ENCODE measurements at places on chromosomes 3 and 15. TPM values are rescaled to one million over a fixed set of nuclear protein-coding genes. Genes with fewer than 3 reads are reported as not detected.

GRCh38 chr3:194272861-194273742 lies 78.0 kb downstream of the CPN2 start:
- H3K4me3 ChIP-seq = no peak overlapping the region
- no peak for DNase-seq
- peaks cover 76% of the 10 kb centered on the region for H3K4me1 ChIP-seq
- H3K27me3 ChIP-seq = no peaks in the 10 kb centered on the region
- H3K27ac ChIP-seq = no peak overlapping the region

- no peak overlapping the region for H3K4me3 ChIP-seq
- DNase-seq = no peak
- H3K36me3 ChIP-seq = no peaks in the 10 kb centered on the region
- H3K27me3 ChIP-seq = peaks cover 4% of the 10 kb centered on the region
- H3K4me1 ChIP-seq = no peaks in the 10 kb centered on the region
Measured at GRCh38 chr3:10529809-10530208, 24.4 kb upstream of the ATP2B2 start.

GRCh38 chr15:85671156-85671555 lies 123.6 kb downstream of the KLHL25 start:
- H3K27ac ChIP-seq = peak overlapping the region; percentile 86
- H3K4me1 ChIP-seq = peaks cover 22% of the 10 kb centered on the region
- peaks cover 11% of the 10 kb centered on the region for H3K36me3 ChIP-seq
- no peak overlapping the region for H3K4me3 ChIP-seq

DNA sequence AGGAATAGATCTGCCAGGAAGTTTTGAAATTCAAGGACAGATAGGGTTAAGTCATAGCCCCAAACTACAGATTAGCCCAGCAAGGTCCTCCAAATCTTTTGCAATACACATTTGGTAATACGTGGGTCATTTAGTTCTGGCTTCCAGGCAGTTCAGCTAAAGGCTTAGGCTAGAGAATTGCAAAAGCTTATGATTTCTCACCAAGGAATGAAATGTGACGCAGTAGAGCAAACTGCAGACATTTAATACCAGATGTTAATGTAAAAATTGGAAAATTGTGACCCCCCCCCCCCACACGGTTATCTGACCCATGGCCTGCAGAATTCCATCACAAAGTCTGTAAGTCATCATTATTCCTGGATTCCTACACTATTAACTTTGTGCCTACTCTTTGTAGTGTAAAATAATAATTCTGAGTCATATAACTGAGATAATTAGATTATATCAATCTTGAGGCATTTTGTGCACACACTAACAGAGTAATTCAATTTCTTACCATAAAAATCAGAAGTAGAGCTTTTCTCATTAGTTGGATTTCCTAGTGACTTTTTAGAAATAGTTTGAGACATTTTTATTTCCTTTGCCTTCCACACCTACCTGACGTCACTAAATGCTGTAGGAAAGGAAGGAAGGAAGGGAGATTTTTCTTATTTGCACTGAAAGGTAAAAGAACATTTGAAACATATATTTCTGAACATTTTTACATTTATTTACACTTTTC lies 235.2 kb downstream of the DTWD1 start:
- H3K27me3 ChIP-seq = no peaks in the 10 kb centered on the region
- H3K4me1 ChIP-seq = no peaks in the 10 kb centered on the region
- H3K36me3 ChIP-seq = no peaks in the 10 kb centered on the region
- H3K27ac ChIP-seq = no peak overlapping the region
- no peak for DNase-seq

DNA sequence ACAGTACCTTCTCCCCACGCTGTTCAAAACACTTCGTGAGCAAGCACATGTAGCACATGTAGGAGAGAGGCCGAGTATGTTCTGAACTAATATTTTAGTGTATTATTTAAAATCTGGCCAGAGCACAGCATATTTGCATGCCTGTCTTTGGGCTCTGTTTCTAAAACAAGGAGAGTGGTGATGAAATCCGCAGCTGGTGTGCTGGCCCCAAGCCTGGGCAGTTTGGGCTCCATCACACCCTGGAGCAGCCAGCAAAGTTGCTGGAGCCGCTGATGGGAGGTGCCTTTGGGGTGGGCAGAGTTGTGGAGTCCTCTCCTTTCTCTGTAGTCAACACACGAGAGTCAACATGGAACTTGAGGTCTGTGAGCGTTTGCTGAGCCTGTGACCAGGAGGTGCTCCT lies 116.6 kb downstream of the SLCO3A1 start:
- peaks cover 81% of the 10 kb centered on the region for H3K4me1 ChIP-seq
- no peaks in the 10 kb centered on the region for H3K36me3 ChIP-seq
- no peak for DNase-seq
- peak overlapping the region; percentile 49 for H3K27ac ChIP-seq
- no peak overlapping the region for H3K4me3 ChIP-seq

- H3K27ac ChIP-seq = no peak overlapping the region
- H3K27me3 ChIP-seq = no peaks in the 10 kb centered on the region
- no peak for DNase-seq
- no peaks in the 10 kb centered on the region for H3K36me3 ChIP-seq
- H3K4me1 ChIP-seq = no peaks in the 10 kb centered on the region
Measured at GRCh38 chr3:187545366-187545765, 124.8 kb downstream of the SST start.

- no peaks in the 10 kb centered on the region for H3K36me3 ChIP-seq
- no peak overlapping the region for H3K27ac ChIP-seq
- no peak overlapping the region for H3K4me3 ChIP-seq
- no peaks in the 10 kb centered on the region for H3K27me3 ChIP-seq
- no peaks in the 10 kb centered on the region for H3K4me1 ChIP-seq
Measured at GRCh38 chr3:128469556-128469955, 2.9 kb upstream of the DNAJB8 start.

DNA sequence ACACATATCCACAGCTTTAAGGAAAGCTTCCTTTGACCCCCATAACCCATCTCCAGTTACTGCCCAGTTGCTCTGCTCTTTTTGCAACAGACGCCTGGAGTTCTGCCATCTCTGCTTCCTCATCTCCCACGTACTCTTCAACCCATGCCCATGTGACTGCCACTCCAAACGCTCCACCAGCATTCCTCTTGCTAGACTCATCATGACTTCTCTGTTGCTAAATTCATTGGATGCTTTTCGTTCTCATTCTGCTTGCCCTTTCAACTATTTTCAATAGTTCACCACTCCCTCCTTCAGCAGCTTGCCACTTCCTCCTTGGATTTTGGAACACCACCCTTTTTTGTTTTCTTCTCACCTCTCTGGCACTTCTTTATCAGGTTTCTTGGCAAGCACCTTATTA lies 2.7 kb upstream of the KNSTRN start:
- no peaks in the 10 kb centered on the region for H3K36me3 ChIP-seq
- peak overlapping the region; percentile 56 for H3K27ac ChIP-seq
- H3K4me3 ChIP-seq = no peak overlapping the region
- H3K4me1 ChIP-seq = peaks cover 16% of the 10 kb centered on the region
- no peak for DNase-seq

GRCh38 chr3:45946875-45947274 lies 3.6 kb downstream of the CXCR6 start:
- H3K27me3 ChIP-seq = no peaks in the 10 kb centered on the region
- H3K36me3 ChIP-seq = peaks cover 31% of the 10 kb centered on the region
- no peak overlapping the region for H3K27ac ChIP-seq

DNA sequence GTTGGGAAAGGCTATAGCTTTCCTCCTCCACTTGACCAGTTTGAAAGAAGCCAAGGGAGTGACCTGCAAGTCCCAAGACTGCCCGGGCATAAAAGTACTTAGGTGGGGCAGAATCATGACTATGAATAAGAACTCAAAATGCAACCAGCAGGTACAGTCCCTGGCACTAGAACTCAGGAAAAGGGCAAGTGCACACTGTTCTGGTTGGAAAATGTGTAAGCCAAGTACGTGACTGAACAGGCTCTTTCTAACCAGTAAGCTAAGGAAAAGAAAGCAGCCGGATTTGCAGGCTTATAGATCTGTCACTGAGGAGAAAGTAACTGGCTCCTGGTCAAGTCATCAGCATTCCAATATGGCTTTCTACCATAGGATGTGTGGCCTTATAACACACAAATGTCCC lies 101.2 kb upstream of the SLC4A7 start:
- H3K27ac ChIP-seq = peak overlapping the region; percentile 54
- H3K36me3 ChIP-seq = no peaks in the 10 kb centered on the region
- H3K4me1 ChIP-seq = peaks cover 8% of the 10 kb centered on the region
- no peak overlapping the region for H3K4me3 ChIP-seq

GRCh38 chr3:53726643-53727042 lies 119.6 kb downstream of the CHDH start:
- no peak for DNase-seq
- H3K36me3 ChIP-seq = no peaks in the 10 kb centered on the region
- H3K27me3 ChIP-seq = peaks cover 13% of the 10 kb centered on the region
- H3K27ac ChIP-seq = no peak overlapping the region

GRCh38 chr3:195451373-195452015 lies 8.7 kb upstream of the ACAP2 start:
- H3K4me1 ChIP-seq = peaks cover 44% of the 10 kb centered on the region
- no peak overlapping the region for H3K4me3 ChIP-seq
- DNase-seq = no peak
- H3K27me3 ChIP-seq = no peaks in the 10 kb centered on the region
- H3K27ac ChIP-seq = peak overlapping the region; percentile 54

DNA sequence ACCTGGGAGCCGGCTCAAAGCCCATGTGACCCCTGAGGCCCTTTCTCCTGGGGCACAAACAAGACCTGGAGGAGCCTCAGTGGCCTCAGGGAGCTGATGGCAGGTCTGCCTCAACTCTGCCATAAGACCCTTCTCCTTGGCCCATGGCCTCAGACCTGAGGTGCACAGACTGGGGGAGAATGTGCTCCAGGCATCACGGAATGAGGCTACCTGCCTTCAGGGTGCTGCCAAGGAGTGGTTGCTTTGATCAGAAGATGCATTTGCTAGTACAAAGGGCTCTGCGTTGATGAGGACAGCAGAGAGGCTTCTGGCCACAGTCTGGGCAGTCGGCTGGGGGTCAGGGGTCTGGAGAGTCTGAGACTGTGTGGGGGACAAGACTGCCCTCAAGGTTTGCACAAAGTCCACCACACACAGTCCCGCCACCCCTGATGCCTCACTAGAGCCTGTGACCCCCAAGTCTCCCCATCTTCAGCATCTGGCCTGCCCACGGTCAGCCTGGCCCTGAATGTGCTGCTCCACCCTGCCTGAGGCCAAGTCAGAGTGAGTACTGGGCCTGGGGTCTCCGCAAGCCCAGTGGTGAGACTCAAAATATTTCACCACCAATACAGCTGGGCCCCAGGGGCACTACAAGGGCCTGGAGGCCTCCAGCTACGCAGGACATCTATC lies 26.6 kb downstream of the ALDH1L1 start:
- no peaks in the 10 kb centered on the region for H3K4me1 ChIP-seq
- no peak overlapping the region for H3K27ac ChIP-seq

GRCh38 chr3:106161246-106161645 lies 292.4 kb upstream of the CBLB start:
- no peak for DNase-seq
- H3K4me3 ChIP-seq = no peak overlapping the region
- H3K27me3 ChIP-seq = no peaks in the 10 kb centered on the region
- no peaks in the 10 kb centered on the region for H3K4me1 ChIP-seq
- no peaks in the 10 kb centered on the region for H3K36me3 ChIP-seq

DNA sequence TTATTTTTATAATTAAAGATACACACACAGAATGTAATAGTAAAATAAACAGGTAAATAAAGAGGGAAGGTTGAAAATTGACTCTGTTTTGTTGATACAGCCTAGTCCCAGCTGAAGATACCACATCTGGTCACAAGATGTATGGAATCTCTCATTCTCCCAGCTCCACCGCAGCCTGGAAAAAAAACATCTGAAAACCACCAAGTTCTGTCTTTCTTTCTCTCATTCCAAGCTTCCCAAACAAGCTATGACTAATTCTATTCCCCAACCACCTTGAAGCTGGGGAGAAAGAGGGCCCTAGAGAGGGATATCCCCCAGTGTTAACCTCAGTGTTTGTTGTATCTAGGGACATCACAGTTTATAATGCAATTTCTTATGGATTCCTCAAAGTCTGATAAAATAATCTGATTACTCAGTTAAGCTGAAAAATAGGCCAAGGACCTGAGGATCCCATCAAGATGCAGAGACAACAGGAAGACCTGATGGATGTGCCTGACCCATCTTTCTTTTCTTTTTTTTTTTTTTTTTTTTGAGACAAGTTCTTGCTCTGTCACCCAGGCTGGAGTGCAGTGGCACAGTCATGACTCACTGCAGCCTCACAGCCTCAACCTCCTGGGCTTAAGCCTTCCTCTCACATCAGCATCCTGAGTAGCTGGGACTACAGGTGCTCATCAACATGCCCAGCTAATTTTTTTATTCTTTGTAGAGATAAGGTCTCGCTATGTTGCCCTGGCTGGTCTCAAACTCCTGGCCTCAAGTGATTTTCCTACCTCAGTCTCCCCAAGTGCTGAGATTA lies 38.1 kb downstream of the SRGAP3 start:
- H3K4me3 ChIP-seq = no peak overlapping the region
- no peaks in the 10 kb centered on the region for H3K36me3 ChIP-seq
- no peaks in the 10 kb centered on the region for H3K27me3 ChIP-seq
- DNase-seq = no peak

DNA sequence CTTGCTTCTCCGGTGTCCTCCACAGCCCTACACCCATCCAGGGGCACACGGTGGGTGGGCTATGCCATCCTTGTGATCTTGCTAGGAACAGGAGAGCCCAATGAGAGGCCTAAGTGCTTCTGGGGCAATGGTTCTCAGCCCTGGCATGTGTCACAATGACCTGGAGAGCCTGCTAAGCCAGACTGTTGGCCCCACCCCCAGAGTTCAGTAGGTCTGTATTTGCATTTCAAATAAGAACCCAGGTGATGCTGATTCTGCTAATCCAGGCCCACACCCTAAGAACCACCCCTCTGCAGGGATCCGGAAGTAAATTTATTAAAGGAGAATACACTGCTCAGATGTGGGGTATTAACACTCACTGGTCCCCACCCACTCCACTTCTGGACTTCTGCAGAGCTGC lies 57.9 kb downstream of the RORA start:
- H3K27me3 ChIP-seq = no peaks in the 10 kb centered on the region
- peak overlapping the region; percentile 39 for H3K27ac ChIP-seq
- peaks cover 5% of the 10 kb centered on the region for H3K4me1 ChIP-seq
- DNase-seq = no peak

GRCh38 chr15:28921336-28921735 lies 35.6 kb downstream of the APBA2 start:
- H3K4me3 ChIP-seq = no peak overlapping the region
- no peaks in the 10 kb centered on the region for H3K4me1 ChIP-seq
- no peaks in the 10 kb centered on the region for H3K36me3 ChIP-seq
- DNase-seq = no peak
- H3K27ac ChIP-seq = no peak overlapping the region
- H3K27me3 ChIP-seq = no peaks in the 10 kb centered on the region

NRG4 gene
- 0.92 TPM for total RNA-seq

GRM2 gene
- total RNA-seq = 0.57 TPM

PIGB gene
- total RNA-seq = 11.6 TPM

ISLR2 gene
- 0.76 TPM for total RNA-seq

GOLGA8M gene
- total RNA-seq = not detected

BMF gene
- total RNA-seq = 0.31 TPM

ZSCAN2 gene
- total RNA-seq = 0.45 TPM

ATP10A gene
- 2.4 TPM for total RNA-seq

AKAP13 gene
- total RNA-seq = 84.0 TPM

PLA2G4F gene
- 7.4 TPM for total RNA-seq

FSD2 gene
- not detected for total RNA-seq
